ENCODE measurements at places on chromosomes 7 and 10.

DNA sequence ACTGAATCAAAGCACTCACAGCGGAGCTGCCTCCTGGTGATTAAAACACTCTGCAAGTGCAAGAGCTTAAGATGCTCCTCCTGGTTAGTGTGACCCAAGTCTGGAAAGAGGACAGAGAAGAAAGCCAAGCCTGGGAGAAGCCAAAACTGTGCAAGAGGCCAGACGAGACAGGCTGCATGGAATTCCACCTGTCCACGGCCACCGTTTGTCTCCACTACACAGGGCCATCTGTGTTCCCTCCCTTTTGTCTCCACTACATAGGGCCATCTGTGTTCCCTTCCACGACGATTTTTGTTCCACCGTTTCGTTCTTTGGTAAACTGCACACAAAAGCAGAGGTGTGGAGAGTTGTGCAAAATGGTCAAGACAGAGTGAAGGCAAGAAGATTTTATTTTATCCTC is 233.0 kb downstream of the DIP2C start:
- DNase-seq, result no peak

- no peak for DNase-seq
Observed at GRCh38 chr7:78780560-78780959, 672.9 kb downstream of the MAGI2 start.

GRCh38 chr10:58486821-58487220 is 25.9 kb upstream of the BICC1 start:
- DNase-seq, result no peak

GRCh38 chr10:62709200-62709599 is 95.3 kb upstream of the ADO start:
- DNase-seq, result no peak

- DNase-seq, result no peak
Observed at GRCh38 chr10:4257939-4258465, 473.0 kb upstream of the KLF6 start.

DNA sequence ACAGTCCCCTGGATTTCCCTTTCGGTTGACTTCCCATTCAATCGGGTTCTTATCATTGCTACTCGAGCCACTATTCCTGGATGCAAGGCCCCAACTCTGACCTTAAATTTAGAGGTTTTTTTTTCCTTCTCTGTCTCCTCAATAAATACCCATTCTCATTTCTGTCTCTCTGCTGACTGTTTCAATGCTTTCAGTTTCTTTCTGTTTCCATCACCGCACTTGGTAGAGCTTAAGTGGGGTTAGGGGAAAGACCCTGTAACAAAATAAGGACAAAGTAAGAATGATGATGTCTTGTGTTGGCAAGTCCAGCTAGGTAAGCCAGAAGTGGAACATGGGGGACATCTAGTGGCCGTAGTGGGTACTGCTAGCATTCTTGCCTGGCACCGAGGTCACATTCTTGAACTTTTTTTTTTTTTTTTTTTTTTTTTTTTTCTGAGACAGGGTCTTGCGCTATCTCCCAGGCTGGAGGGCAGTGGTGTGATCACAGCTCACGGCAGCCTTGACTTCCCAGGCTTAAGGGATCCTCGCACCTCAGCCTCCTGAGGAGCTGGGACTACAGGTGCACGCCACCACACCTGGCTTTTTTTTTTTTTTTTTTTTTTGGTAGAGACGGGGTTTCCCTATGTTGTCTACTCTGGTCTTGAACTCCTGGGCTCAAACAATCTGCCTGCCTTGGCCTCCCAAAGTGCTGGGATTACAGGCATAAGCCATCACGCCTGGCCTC is 40.3 kb downstream of the ZC3HC1 start:
- DNase-seq, result peak; percentile 86

GRCh38 chr10:79296431-79296830 is 50.8 kb upstream of the PPIF start:
- DNase-seq, result no peak

- no peak for DNase-seq
Observed at GRCh38 chr10:118971876-118972275, 57.6 kb upstream of the NANOS1 start.

GRCh38 chr7:95198863-95199262 is 125.5 kb downstream of the PON1 start:
- no peak for DNase-seq

DNA sequence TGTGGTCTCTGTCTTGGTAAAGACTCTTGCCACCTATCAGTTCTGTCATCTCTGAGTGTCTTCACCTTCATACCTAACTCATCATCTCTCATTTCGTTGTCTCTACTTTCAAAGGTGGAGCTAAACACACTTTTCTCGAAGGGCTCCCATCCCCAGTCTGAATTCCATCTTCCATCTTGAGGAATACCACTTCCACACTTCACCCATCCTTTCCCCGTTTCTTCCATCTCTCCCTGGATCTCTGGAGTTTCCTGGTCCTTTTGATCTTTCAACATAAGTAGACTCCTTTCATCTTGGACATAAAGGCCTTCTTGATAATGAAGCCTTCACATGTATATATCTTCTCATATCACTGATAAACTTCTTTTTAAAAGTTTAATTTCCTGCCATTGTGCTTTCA is 120.8 kb upstream of the NOBOX start:
- no peak for DNase-seq

GRCh38 chr7:34762764-34763163 is 104.7 kb downstream of the NPSR1 start:
- DNase-seq, result no peak

DNA sequence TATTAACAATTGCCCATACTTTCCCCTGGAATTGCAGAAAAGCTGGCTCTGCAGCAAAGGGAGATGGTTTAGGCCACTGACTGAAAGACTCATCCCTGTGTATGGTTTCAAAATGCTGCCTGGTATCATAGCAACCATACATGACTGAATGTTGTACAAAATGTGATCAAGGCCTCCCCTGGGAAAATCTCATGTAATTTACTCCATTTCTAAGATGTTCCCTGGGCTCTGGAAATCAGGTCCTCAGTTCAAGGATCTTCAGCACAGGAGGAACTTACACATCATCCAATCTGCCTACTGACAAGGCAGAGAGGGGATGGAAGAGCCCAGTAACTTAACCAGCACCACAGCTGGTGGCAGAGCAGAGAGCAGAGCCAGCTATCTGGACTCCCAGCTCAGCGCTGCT is 111.8 kb downstream of the JAZF1 start:
- no peak for DNase-seq

DNA sequence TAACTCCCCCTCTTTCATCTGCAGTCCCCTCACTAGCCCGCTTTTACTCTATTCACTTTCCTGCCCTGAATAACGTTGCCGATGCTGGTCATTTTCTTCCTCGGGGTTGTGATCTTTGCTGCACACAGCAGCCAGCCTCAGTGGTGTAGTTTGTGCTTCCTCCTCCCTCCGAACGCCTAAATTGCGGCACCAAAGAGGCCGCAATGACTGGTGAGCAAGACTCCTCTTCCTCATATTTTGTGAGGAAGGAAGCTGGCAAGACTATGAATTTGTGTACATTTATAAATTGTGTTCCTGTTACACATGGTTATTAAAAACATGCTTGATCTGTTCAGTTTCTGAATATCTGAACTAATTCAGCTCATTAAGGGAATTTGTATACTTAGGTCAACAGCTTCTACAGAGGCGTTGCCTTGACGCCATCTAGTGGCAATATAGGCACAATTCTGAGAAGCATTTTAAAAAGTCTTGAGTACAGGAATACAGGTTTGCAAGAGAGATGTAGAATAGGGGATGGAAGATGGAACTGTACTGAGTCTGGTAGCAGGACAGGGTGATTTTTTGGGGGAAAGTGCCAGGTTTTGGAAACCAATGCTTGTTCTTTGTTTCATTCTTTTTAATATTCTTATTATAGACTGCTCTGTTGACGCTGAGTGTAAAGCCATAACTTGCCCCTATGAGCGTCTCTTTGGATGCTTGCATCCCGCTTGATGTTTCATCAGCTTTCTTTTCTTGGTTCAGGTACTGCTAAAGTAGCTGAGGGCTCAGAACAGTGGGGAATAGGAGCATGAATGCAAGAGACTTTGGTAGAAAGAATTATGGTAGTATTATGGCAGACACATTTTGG is 4.1 kb upstream of the TAS2R5 start:
- peak; percentile 60 for DNase-seq

- DNase-seq, result no peak
Observed at GRCh38 chr10:33886299-33886698, 551.8 kb upstream of the NRP1 start.

DNA sequence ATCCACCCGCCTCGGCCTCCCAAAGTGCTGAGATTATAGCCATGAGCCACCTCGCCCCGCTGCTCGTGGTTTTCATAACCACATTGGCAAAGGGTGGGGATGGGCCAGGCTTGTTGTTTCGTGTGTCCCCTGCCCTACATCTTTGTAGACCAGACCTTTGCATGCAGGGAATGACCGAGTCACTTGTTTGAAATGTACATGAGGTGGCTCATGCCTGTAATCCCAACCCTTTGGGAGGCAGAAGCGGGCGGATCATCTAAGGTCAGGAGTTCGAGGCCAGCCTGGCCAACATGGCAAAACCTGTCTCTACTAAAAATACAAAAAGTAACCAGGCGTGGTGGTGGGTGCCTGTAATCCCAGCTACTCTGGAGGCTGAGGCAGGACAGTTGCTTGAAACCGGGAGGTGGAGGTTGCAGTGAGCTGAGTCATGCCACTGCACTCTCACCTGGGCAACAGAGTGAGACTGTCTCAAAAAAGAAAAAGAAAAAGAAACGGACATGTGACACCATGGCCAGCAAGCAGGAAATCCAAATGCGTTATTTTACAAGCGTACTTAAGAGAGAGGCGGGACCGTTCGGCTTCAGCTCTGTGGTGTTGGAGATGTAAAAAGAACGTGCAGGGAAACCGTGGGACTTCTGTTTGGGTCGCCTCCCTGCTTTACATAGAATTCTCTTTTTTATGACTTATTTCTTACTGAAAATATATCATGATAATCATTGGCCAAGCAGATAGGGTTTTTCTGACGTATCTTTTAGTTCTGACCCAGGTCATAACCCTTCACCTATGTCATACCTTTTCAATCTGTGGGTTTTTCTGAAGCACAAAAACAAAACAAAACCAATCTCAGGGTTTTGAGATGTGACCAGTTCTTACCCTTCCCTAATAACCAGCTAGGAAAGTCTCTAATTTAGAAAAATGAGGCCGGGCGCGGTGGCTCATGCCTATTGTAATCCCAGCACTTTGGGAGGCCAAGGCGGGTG is 45.1 kb downstream of the WIPI2 start:
- DNase-seq, result no peak

DNA sequence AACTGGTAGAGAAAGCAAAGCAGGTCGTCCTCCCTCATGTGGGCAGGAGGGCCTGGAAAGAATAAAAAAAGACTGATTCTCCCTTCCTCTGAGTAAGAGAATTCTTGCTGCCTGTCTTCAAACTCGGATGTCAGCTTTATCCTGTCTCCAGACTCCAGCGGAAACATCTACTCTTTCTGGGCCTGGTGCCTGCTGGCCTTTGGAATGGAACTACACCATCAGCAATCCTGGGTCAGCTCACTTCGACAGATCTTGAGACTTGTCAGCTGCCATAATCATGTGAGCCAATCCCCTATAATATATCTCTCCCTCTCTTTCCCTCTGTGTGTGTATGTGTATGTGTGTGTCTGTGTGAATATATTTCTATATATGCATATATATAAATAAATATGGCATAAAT is 411.0 kb upstream of the DPP6 start:
- DNase-seq, result no peak
